ENCODE measurements at places on chromosomes 5 and 9.

DNA sequence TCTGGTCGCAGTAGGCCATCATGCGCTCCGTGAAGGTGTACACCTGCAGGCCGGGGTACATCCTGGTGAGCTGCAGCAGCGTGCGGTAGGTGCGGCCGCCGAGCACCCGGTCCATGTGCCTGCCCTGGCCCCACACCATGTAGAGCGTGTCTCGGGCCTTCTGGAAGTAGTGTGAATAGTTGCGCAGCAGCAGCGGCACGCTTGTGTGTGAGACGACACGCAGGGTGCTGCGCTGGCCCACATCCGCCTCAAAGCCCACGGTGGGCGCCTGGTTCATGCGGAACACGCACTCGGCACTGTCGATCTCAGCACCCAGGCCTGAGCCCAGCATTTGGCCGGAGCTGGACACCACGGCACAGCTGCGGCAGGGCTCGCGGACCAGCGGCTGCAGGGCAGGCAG lies 4.5 kb downstream of the ST6GALNAC4 start:
- no peak for DNase-seq

DNA sequence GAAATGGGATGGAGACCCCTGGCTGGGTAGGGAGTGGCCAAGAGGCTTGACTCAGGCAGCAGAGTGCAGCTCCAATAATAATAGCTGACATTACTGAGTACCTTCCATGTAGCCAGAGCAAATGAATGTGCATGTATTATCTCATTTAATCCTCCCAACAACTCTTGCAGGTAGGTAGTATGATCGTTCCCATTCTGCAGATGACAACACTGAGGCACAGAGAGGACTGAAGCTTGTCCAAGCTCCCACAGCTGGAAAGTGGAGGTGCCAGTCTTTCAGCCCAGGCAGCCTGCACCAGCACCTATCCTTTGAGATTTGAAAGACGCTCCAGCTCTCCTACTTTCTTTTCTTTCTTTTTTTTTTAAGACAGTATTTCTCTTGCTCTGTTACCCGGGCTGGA lies 87.6 kb downstream of the PCDH1 start:
- no peak for DNase-seq

GRCh38 chr5:1760656-1761452 lies 38.8 kb downstream of the MRPL36 start:
- DNase-seq = no peak

GRCh38 chr5:31417512-31417911 lies 114.4 kb downstream of the DROSHA start:
- no peak for DNase-seq

DNA sequence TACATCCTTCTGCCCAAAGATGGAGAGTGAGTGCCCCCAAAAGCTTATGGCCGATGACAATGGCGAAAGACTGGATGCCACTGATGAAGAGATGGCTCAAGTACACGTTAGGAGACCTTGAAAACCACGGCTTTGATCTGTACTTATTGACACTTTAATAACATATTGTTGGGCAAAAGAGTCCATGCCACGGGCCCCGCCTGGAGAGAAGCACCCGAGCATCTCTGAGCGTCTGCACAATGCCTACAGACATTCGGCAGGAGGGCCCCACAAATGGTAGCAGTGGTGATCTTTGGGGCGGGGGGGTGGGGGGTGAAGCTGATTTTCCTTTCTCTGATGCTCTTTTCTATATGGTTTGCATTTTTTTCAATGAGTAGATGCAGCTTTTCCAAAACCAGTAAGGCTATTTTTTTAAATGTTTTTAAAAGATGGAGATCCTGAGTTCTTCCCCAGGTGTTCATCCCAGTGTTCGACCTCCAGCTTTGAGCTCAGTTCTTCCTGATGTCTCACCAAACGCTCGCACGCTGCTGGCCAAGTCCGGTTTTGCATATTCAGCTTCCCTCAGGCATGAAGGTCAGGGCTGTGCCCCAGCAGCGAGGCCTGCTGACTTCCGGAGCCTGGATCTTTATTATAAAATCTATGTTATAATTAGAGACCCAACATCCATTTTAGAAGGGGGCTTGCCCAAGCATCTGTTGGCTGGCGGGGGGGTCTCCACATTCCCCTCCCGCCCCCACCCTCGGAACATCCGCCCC lies 34.3 kb upstream of the BARHL1 start:
- DNase-seq = no peak

- no peak for DNase-seq
Measured at GRCh38 chr5:19018822-19019221, 969.2 kb downstream of the CDH18 start.
